Hypothalamus (tissue), 51 donors: ENCODE measurements at places on chromosomes 1 and 21.

- no peak for DNase-seq
These were observed 48.3 kb downstream of the DDR2 start for GRCh38 chr1:162680419-162681121.

- no peak for DNase-seq
These were observed 136.8 kb downstream of the RHOU start for GRCh38 chr1:228872080-228872479.

- DNase-seq = no peak
These were observed 103.9 kb downstream of the CASZ1 start for GRCh38 chr1:10692401-10693021.

DNA sequence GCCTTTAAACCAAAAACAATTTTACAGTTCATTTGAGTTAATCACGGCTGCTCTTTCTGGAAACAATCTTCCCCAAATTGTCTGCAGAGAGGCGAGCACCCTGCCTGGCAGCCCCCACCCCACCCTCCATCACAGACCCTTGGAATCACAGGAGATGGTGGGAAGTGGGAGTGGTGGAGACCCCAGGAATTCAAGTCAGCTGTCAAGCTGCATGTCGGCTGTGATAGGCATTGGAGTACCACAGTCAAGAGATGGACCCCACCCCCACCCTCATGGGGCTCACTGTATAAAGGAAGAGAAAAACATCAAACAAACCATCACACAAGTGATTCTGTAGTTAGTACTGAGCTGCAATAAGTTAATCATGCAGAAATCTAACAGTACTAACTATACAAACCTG is 360.4 kb downstream of the MATN1 start:
- no peak for DNase-seq

- DNase-seq = peak; percentile 10
These were observed 3.1 kb upstream of the TACSTD2 start for GRCh38 chr1:58580186-58580585.

DNA sequence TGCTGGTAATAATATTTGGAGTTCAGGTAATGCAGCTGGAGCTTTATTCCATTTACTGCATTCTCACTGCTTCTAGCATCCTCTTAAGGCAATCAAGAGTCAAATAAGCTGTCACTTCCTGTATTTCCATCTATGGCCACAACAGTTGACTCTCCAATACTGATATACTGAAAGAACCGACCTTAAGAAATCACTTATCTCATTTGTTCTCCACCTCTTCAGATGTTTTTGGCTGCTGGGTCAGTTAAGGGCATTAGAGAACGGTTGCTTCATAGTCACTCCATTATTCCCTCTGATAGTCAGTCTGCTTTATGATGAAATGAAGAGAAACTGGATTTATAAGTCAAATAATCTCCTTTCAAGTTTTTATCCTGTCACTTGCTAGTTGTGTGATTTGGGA is 14.2 kb upstream of the RGS4 start:
- DNase-seq = no peak

- no peak for DNase-seq
These were observed 71.6 kb upstream of the SMYD2 start for GRCh38 chr1:214209260-214209808.

DNA sequence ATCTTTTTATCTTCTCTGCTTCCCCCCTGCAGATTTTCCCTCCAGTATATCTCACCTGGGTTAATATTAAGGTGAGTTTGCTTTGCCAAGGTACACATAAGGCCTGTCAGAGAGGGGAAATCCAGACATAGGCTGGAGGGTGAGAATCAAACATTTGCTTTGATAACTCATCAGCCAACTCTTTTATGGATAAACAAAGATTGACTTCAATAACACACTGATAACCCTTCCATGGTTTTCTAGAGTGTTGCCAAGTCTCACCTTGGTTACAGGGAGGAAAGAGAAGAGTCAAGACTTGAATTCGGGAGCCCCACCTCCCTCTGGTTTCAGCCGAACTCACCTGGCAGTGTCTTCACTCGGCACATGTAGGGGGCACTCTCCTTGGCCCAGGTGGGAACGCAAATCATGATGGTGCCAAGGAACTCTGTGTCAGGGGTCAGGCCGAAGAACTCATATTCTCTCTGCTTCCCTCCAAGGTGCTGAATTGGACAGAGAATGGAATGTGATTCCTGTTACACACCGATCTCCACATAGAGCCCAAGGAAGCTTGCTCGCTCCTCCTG is 15.1 kb downstream of the IL22RA1 start:
- DNase-seq = no peak

DNA sequence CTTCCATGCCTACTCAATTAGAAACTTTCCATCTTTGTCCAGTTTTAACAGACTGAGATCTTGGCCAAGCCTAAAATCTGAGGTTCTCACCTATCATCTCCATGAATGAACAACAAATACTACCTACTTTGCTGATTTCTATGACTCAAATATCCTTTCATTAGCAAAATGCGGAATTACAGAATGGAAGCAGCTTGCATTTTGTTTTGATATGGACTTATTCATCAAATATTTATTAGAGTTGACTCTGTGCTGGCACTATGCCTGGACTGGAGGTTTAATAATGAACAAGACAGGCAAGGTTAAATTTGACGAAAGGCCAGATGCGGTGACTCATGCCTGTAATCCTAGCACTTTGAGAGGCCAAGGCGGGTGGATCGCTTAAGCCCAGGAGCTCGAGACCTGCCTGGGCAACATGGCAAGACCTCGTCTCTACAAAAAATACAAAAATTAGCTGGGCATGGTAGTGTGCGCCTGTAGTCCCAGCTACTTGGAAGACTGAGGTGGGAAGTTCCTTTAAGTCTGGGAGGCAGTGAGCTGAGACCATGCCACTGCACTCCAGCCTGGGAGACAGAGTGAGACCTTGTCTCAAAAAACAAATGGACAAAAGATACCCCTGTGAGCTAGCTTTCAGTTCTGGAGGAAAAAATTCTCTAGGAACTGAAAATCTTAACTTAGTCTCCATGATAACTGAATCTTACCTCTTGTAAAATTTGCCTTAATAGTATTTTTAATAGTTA is 29.4 kb upstream of the SOD1 start:
- DNase-seq = no peak

DNA sequence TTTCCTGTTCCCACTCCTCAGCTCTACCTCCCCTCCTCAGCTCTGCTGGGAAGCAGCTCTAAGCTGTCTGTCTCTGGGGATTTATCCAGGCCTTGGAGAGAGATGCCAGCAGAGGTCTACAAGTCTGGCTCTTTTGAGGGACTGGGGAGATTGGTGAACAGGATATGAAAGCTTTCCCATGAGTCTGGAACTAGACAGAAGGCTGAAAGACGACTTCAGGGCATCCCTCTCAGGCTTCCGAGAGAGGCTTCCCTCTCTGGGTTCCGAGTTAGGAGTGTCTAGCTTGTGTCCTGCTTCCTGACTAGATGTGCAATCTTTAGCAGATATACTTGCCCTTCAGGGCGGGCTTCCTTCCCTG is 733 bp downstream of the TMEM35B start:
- DNase-seq = no peak

- DNase-seq = no peak
These were observed 960 bp downstream of the PCSK9 start for GRCh38 chr1:55040083-55040932.

DNA sequence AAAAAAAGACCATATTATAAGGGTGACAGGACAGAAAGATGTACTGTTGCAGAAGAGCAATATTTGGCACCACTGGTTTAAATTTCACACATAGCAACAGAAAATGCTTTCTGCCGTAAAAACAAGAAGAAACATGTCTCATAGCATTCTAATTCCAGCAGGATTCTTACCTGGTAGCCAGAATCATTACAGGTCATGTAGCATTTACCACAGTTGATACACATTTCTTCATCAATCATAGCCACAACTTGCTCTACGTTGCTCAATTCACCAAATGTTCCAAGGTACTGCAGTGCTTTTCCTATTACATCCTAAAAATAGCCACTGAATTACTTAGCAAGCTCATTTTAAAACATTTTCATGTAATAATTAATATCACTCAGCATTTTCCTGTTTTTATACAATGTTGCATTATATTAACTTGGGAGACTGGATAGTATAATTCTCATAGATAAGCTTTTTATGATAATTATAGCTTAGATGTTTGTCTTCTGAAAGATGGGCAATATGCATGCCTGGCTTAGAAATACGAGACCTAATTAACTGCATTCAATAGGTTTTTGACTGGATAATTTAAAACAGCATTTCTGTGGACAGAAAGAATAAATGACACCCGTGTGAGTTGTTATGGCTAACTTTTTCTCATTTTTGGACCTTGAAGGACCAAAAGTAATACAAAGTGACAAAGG is 360.7 kb downstream of the PTBP2 start:
- no peak for DNase-seq

GRCh38 chr1:145963265-145964019 is 933 bp downstream of the ANKRD34A start:
- no peak for DNase-seq

GRCh38 chr1:169312084-169312954 is 55.3 kb downstream of the NME7 start:
- no peak for DNase-seq

- DNase-seq = no peak
These were observed 91.6 kb downstream of the GALNT2 start for GRCh38 chr1:230158415-230159291.

- no peak for DNase-seq
These were observed 16.6 kb downstream of the TSNAX start for GRCh38 chr1:231544943-231545592.

DNA sequence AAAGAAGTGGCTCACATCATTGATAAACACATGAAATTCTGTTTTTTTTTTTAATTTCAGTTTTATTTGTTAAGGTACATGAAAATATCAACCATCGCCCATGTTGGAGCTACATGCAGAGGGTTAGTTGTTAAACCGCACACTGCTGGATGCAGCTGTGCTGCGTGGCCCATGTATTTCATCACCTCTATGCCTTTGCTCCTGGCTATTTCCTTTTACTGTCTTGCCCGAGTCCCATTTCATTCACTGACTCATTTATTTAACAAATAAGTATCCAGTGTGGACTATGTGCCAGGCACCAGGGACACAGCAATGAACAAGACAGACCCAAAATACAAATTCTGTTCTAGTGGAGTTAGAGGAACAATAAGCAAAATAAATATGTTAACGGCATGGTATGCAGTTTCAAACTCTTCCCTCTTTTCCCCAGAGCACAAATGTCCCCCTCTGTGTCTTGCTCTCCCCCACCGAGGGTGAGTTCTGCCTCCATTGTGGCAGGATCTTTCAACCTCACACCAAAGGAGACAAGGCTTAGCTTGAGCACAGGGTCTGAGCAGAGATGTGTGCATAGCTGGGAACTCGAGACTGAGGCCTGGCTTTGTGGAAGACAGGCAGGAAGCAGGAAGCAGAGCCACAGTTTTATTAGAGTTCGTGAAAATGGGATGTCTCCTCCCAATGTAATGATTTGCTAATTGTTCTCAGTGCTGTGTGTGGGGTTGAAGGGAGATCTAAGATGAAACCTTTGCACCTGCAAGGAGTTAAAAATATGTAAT is 44.6 kb downstream of the MAN1C1 start:
- DNase-seq = no peak

DNA sequence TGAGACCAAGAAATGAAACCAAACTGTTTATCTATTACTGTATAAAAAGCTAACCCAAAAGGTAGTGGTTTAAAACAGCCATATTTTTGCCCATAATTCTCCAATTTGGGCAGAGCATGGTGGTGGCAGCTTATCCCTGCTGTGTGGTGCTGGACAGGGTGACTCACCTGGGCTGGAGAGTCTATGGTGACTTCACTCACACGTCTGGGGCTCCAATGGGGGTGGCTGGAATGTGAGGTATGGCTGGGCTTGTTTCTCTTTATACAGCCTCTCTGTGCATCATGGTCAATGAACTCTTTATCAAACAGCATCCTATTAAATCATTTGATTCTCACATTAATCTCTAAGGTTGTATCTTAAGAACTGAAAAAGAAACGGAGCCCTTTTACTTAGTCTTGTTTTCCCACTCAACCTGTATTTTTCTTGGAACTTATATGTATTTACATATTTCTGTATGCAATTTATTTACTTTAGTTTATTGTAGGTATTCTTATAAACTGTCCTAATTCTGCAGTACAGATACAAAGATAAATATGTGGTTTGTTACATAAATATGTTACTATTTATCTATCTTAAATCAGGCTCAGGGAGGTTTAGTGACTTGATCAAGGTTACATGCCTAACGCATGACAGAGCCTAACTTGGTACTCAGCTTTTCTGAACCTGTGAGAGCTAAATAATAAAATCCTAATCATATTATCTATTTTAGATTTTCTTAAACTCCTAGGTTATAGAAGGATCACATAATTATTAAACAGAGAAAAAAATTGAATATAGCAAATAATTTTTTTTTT is 37.5 kb upstream of the WLS start:
- no peak for DNase-seq

DNA sequence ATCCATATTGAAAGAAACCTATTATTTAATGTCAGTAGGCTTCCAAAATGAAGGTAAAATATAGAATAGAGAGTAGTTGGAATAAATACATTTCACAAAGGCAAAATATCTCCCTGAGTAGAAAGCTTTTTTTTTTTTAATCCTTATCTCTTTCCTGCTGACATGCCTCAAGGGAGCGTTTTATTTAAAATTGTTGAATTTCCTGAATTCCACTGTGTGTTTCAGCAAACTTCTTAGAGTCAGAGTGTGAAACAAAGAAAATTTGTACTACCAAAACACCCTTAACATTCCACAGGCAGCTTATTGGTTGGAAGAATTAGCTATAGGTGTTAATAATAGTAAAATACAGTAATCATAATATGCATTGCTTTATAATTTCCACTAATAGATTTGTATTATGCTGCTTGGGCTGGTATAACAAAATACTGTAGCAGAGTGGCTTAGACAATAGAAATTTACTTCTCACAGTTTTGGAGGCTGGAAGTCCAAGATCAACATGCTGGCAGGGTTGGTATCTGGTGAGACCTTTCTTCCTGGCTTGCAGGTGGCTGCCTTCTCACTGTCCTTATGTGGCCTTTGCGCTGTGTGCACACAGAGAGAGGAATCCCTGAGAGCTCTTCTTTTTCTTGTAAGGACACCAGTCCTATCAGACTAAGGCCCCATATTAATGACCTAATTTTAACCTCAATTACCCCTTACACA is 468.4 kb upstream of the C1orf87 start:
- DNase-seq = no peak

- no peak for DNase-seq
These were observed 1.6 kb upstream of the LEFTY2 start for GRCh38 chr1:225942574-225942973.

GRCh38 chr21:29237110-29238052 is 61.3 kb upstream of the BACH1 start:
- DNase-seq = no peak
